ENCODE measurements at places on chromosomes 7 and 10.

DNA sequence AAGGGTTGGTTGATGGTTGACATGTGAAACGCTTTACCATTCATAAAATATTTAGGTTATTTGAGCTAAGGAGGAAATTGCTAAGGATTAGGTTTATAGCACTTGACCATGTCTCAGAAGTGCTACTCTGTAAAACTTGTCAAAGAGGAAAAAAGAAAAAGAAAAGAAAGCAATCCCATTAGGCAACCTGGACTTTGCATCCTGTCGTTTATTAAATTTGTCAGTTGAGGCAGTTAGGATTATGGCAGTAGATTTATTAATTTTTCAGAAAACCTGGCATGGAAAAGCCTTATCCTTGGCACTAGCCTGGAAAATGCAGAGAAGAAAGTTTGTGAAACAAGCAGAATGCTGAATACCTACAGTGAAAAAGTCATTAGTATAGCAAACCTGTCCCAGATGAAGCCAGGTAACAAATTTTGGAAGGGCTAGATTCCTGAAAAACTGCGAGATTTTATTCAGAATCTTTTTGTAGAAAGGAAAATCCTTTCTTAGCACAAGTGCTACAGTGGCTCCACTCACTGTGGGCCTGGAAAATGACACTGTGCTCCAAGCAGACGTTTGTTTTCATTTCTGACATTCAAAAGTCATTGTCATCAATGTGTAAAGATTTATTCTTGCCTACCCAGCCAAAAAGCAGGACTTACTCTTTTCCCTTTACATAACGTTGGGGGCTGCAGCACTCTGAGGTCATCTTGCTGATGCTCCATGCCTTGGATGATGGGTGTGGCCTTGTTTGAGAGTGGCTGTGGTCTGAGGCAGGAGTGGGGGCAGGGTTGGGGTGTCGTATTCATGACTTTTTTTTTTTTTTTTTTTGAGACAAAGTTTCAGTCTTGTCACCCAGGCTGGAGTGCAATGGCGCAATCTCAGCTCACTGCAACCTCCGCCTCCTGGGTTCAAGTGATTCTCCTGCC, 664.9 kb downstream of the SUGCT start:
- no peak for DNase-seq

DNA sequence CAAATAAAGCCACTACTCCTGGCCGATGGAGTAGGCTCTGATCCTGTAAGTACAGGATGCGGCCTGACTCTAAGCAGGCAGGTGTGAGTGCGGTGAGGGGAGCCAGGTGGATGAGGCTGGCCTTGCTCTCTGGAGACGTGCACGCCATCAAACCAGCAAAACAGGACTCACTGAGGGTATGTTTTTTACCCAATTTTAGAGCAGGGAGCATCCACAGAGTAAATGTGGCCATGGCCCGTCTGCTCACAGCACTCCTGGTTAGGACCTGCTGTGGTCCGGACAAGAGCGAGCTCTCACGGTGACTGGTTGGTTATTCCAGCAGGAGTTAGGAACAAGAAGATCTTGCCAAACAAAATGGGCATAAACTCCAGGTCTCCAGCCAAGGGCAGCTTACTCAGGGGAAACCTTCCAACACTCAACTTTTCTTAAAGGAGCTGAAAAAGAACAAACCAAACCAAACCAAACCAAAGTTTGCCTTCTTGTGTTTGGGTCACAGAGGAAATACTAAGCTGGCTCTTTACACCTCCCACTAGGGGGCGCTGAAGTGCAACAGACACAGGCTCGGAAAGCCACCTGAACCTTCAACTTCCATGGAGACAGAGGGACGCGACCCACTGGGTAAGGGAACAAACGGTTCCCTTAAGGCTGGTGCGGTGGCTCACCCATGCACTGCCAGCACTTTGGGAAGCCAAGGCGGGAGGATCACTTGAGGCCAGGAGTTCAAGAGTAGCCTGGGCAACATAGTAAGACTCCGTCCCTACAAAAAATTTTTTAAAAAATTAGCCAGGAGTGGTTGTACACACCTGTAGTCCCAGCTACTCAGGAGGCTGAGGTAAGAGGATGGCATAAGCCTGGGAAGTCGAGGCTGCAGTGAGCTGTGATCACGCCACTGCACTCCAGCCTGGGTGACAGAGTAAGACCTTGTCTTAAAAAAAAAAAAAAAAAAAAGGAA, 122.4 kb downstream of the CLEC2L start:
- peak; percentile 87 for DNase-seq

- DNase-seq: no peak
These were observed 60.1 kb downstream of the CARD11 start for GRCh38 chr7:2983586-2983985.

GRCh38 chr7:127571741-127572505, 13.5 kb downstream of the GCC1 start:
- no peak for DNase-seq

DNA sequence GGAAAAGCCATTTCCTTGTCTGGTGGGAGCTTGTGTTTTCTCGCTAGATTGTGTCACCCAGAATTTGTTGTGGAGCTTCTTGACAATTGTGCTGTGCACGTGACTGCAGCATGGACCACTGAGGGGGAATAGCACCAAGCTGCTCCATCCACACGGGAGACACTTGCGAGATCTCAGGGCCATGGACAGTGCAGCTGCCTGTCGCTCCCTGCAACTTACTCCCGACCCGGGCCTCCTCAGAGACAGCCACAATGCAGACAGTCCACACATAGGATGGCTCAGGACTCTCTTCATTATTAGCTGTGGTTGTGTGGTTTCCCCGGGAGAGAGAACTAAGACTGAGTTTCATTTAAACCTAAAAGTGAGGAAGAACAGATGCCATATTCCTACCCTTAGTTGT, 673.2 kb upstream of the GALNT17 start:
- no peak for DNase-seq

DNA sequence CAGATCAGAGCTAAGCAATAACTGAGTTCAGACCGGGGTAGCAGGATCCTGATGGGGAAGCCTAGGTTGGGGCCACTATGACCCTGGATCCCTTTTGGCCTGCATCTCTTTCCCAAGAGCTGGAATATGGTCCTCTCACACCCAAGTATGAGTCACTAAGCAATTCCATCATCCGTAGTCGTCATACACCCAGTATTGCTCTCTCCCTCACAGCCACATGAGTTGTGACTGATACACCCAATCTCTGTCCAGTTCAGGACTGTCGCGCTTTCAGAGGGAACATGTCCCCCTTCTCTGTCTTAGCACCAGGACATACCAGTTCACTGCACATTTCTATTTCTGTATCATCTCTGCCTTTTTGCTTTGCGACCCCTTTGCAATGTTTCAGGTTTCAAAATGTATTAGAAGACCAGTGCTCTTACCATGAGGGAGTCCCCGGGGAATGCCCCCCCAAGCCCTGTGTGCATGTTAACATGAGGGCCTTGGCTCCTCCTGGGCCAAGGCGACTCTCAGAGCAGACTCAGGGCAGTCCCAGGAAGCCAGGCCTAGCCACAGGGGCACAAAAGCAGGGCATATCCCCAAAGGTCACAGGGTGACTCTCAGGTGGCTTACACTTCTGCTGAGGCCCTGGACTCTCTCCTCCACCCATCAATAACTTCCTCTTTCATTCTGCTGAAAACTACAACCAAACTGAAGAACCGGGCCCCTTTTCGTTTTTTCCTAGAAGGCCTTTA, 75.3 kb upstream of the SAMD8 start:
- no peak for DNase-seq

- DNase-seq: no peak
These were observed 64.5 kb upstream of the ANKRD1 start for GRCh38 chr10:90985321-90985933.

GRCh38 chr7:26135076-26135475, 16.9 kb upstream of the NFE2L3 start:
- DNase-seq: no peak

DNA sequence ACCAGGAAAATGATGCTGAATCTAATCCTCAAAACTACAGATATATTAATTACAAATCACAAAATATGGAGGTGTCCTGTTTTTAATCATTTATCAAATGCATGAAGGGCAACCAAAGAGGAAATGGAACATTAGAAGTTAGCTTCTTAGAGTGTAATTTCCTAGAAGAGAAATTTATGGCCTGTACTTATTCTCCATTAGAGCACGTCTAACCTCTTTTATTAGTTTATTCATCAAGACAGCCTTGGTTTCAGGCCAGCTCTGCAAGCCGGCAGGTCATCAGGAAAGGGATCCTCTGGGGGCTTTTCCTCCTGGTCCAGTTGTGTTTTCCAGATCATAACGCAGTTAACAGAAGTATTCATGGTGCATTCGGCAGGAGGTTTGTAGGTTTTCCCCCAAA, 517.6 kb downstream of the KCNMA1 start:
- DNase-seq: no peak

DNA sequence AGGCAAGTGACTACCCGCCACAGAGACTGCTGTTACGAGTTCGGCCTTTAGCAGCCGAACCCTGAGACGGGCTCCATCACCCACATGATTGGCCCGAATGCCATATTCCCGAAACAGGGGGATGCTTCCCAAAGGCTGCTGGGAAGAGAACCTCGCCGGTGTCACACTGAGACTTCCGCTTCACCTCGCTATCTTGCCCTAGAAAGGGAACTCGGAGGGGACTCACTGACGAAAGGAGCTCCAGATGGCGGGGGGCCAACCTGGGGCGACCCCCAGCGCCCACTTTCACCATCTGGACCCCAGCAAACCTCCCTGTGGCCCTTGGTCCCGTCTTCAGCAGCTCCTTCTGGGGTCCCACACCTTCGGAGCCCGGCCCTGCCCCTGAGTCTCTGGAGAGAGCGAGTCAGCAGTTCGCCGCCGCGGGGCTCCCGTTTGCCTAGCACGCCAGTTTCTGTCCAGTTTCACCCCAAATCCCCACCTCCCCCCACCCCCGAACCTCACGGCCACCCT, 529 bp downstream of the HPS1 start:
- no peak for DNase-seq

DNA sequence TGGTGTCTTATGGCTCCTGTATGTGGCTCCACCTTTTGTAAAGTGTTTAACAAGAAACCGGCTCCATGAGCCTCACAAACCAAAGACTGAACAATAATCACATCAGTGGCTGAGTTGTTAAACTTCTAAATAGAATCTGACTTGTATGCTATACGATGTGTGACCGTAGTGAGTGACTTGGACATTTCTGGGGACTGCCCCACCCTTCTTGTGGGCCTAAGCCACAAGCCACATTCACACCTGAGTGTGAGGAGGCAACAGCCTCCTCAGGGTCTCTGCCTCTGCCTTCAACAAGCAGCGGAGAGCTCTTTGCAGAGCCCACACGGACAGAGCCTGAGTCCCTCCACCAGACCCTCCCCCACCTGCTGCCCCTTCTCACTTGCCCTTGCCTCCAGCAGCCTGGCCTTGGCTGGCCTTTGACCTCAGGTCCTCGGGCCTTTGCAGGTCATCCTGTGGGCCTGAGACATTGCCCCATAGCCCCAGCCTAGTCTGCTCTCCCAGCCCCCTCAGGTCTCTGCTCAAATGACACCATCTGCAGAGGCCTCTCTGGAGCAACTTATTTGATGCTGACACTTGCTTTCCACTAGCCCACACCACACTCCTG, 156.8 kb upstream of the TNS3 start:
- no peak for DNase-seq

GRCh38 chr10:133277993-133278576, 1.4 kb upstream of the ADAM8 start:
- peak; percentile 64 for DNase-seq

- DNase-seq: no peak
These were observed 334.3 kb downstream of the ADK start for GRCh38 chr10:74485283-74485682.

Measured in suprapubic skin (tissue), 4 donors.